Suprapubic skin (tissue), 4 donors: ENCODE measurements at places on chromosomes 7 and 10.

- H3K27ac ChIP-seq: peak overlapping the region; percentile 84
- H3K4me1 ChIP-seq: peaks cover 16% of the 10 kb centered on the region
- no peak for DNase-seq
- no peaks in the 10 kb centered on the region for H3K36me3 ChIP-seq
- no peaks in the 10 kb centered on the region for H3K27me3 ChIP-seq
Measured at GRCh38 chr7:154928136-154929005, 74.6 kb downstream of the PAXIP1 start.

- H3K4me1 ChIP-seq: peaks cover 16% of the 10 kb centered on the region
- no peaks in the 10 kb centered on the region for H3K36me3 ChIP-seq
- no peak overlapping the region for H3K27ac ChIP-seq
- H3K4me3 ChIP-seq: no peak overlapping the region
- no peaks in the 10 kb centered on the region for H3K27me3 ChIP-seq
Measured at GRCh38 chr7:87057210-87057609, 2.2 kb downstream of the ELAPOR2 start.

DNA sequence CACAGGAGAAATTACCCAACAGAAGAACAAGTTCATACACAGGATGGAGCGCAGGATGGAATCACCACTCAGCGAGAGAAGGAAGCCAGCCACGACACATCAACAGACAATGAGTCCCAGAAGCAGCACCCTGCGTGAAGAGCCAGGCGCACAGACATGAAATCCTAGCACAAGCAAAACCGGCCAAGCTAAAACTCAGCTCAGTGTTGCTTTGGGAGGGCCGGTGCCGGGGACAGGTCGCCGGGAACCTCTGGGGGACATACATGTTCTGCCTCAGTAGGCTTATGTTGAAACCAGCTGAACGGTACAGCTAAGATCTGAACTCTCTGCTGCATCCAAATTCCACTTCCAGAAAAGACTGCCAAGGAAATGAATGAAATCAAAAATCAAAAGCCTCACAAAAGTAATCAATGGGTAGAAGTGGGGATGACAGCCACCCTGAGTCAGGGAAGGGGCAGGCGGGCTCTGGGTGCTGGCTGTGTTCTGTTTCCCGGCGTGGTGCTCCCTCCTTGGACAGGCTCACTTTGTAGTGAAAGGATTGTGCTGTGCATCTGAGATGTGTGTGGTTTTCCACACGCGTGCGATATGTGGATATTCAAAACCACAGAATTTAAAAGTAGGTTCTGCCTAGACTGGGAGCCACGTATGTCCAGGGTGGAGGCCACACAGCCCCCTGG, 114.7 kb downstream of the PDGFA start:
- H3K27ac ChIP-seq: no peak overlapping the region
- H3K4me3 ChIP-seq: no peak overlapping the region
- no peak for DNase-seq
- H3K27me3 ChIP-seq: peaks cover 39% of the 10 kb centered on the region
- H3K36me3 ChIP-seq: no peaks in the 10 kb centered on the region

DNA sequence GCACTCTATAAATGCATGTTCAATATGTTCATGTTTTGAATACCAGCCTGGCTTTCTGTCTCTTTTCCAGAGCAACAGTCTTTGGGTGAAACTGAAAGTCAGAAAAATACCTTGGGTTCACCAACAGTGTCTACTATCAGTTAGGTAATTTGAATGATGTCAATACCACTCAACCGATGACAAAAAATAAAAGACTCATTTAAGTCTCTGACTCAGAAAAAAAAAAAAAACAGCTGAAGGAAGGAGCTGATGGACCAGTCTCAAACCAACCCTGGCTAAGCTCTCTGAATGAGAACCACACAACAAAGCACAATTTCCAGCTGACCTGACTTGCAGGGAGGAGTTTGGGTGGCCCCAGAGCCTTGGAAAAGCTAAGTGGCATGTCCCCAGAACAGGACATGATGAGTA, 42.5 kb downstream of the ABLIM1 start:
- peaks cover 44% of the 10 kb centered on the region for H3K4me1 ChIP-seq
- no peaks in the 10 kb centered on the region for H3K27me3 ChIP-seq
- no peak for DNase-seq
- no peak overlapping the region for H3K27ac ChIP-seq
- H3K4me3 ChIP-seq: no peak overlapping the region
- H3K36me3 ChIP-seq: no peaks in the 10 kb centered on the region

DNA sequence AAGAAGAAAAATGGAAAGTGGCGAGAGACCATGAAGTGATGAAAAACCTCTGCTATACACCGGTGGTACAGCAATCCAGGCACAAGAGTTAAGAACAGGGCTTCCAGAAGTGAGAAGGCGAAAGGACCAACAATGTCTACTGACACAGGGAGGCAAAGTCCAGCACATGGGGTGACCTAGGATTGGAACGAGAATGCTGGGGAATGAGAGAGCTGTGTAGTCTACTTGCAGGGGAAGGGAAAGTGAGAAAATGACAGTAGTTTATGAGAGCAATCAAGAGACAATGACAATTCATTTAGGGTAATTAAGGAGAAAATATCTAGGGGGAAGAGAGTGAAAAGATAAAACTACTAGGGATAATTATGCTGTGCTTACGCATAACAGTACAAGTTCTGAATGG, 169.2 kb downstream of the SLC25A13 start:
- DNase-seq: no peak
- H3K27me3 ChIP-seq: no peaks in the 10 kb centered on the region
- no peak overlapping the region for H3K4me3 ChIP-seq
- H3K4me1 ChIP-seq: no peaks in the 10 kb centered on the region
- no peak overlapping the region for H3K27ac ChIP-seq
- H3K36me3 ChIP-seq: peaks cover 36% of the 10 kb centered on the region

DNA sequence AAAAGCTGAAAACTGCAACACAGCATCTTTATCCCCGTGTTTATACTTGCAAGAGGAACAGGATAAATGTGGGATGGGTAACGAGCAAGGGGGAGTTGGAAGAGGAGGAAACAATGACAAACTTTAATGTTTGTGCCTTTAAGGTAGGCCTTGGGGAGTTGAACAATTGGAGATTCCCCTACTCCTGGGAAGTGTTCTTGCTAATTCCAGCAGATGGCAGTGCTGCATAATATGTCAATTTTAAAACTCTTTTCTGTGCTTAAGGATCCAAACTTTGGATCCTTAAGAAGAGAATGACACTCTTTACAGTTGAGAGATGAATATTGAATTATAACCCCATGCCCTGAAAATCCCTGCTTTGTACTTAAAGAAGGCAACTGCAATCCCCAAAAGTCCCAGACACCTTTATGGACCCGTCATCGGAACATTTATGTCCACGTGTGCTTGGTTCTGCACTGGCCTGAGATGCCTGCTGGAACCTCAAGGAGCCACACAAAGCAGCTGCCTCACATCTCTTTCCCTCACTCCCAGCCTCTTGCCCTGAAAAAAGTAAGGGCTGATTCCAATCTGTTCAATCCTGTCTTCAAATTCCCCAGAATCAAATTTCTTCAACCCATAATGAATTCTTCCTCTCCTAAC, 12.0 kb downstream of the IFIT5 start:
- H3K4me1 ChIP-seq: no peaks in the 10 kb centered on the region
- no peaks in the 10 kb centered on the region for H3K27me3 ChIP-seq
- no peak overlapping the region for H3K27ac ChIP-seq
- no peak for DNase-seq
- peaks cover 4% of the 10 kb centered on the region for H3K36me3 ChIP-seq

- H3K27ac ChIP-seq: no peak overlapping the region
- DNase-seq: no peak
- H3K36me3 ChIP-seq: no peaks in the 10 kb centered on the region
- no peaks in the 10 kb centered on the region for H3K27me3 ChIP-seq
- no peak overlapping the region for H3K4me3 ChIP-seq
Measured at GRCh38 chr10:116015583-116016333, 257.2 kb downstream of the GFRA1 start.

DNA sequence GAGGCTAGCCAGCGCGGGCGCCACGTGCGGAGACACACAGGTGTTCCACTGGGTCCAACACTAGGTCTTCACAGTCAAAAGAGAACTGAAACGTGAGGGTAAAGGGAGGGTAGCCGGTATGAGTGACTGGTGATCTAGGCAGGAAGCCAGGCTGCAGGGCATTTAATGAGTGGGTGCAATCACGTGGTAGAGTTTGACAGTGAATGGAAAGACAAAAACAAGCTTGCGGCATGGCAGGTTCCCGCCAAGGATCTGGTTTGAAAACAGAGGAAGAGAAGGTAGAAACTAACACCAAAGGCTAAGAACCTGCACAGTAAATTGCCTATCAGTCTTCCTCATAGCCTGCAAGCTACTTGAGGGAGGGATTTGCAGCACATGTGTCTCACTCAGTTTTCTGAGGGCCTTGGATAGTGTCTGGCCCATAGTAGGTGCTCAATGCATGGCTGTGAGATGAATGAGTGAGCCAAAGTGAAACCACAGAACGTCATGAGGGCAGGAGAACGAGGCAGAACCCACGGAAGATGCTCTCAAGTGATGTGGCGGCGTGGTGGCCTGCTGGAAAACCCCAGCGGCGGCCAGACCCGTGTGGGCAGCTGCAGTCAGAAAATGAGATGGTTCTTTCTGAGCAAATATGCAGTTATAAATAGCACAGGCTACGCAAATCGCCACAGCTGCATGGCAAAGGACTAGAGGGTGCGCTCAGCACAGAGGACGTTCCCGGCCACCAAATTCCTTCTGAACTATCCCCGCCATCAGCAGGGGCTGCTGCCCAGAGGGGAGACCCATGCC, 183.6 kb upstream of the NFE2L3 start:
- H3K36me3 ChIP-seq: no peaks in the 10 kb centered on the region
- H3K27ac ChIP-seq: no peak overlapping the region
- H3K27me3 ChIP-seq: peaks cover 3% of the 10 kb centered on the region
- no peak for DNase-seq
- peaks cover 9% of the 10 kb centered on the region for H3K4me1 ChIP-seq

- no peaks in the 10 kb centered on the region for H3K27me3 ChIP-seq
- H3K36me3 ChIP-seq: no peaks in the 10 kb centered on the region
- peaks cover 47% of the 10 kb centered on the region for H3K4me1 ChIP-seq
- DNase-seq: peak; percentile 90
- no peak overlapping the region for H3K4me3 ChIP-seq
Measured at GRCh38 chr7:143434660-143435059, 8.6 kb upstream of the TAS2R60 start.
